Activated CD8-positive, alpha-beta memory T cell treated with anti-CD3 and anti-CD28 coated beads, Interleukin-2, amount 10 ng/mL, durations not matched to agents 7 days and 5 days (primary cell): ENCODE measurements at places on chromosomes 2 and 18. TPM values are rescaled to one million over a fixed set of nuclear protein-coding genes. Genes with fewer than 3 reads are reported as not detected.

The CFAP221 gene
- not detected for total RNA-seq

DNA sequence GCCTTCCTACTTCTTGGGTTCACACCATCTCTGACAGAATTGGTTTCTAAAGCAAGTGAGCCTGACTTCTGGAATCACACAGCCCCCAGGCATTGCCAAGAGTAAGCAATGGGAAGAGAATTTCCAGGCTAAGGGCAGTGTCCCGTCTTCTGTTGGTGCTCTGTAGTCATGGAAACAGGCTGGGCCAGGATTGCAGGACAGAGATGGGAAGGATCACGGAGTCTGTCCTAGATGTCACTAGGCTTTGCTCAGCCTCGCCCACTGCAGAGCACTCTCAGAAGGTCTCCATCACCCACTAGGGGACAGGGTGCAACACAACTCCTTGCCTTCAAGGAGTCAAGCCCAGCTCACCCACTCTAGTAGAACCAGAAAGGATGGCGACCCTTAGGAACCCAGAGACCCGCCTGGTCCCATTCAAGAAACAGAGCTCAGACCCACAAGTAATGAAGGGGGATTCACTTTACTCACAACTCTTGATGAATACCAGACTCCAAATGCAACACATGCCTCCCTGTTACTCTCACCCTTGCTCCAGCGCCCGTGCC lies 48.6 kb upstream of the TEX51 start:
- H3K4me3 ChIP-seq, result no peak overlapping the region
- no peaks in the 10 kb centered on the region for H3K36me3 ChIP-seq
- DNase-seq, result no peak
- no peak overlapping the region for H3K27ac ChIP-seq

DNA sequence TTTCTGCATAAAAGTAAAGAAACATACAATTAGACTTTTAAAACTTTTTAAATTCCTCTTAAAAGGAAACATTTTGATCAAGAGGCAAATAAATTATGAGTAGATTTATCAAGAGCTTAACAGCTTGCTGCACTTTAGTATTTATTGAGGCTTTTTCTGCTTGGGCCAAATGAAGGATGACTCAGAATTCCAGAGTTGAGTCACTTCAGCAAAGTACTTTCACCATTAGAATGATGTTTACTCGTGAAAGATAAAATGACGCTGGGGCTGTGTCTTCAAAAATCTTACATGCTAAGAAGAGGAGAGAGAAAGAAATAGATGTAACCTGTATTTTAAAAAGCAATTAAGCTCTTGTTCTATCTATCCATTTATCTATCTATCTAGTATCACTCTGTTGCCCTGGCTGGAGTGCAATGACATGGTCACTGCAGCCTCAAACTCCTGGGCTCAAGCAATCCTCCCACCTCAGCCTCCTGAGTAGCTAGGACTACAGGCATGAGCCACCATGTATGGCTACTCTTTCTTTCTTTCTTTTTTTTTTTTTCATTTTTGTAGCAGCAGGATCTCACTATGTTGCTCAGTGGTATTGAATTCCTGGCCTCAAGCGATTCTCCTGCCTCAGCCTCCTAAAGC lies 75.3 kb upstream of the RIOK3 start:
- peaks cover 2% of the 10 kb centered on the region for H3K36me3 ChIP-seq
- no peak overlapping the region for H3K4me3 ChIP-seq
- peak overlapping the region; percentile 13 for H3K27ac ChIP-seq

DNA sequence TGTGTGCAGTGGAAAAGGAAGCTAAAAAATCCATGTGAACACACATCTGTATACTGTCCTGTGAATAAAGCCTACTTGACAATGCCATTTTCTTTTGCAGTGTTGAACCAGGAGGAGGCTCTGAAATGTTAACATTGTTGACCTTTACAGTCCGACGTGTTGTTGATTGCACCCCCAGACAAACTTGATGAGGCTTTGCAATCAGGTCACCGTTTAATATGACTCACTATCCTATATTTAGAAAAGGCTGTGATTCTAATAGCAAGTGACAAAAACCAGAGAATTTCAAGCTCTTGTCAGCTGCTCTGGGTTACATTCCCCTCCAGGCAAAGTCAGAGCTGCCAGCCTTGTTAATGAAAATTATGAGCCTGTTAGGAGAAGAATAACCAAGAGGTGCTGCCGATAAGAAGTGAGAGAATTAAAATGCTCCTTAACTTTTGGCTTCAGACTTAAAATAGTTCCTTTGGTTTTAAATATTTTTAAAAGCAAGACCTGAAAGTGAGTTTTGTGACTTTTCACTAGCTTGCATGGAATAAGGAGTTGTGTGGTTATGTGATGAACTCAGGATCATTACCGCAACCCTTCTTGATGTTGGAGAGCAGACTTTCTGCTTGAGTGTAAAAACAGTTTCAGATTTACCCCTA lies 162.1 kb downstream of the QPCT start:
- no peak overlapping the region for H3K4me3 ChIP-seq
- peaks cover 3% of the 10 kb centered on the region for H3K36me3 ChIP-seq
- H3K4me1 ChIP-seq, result no peaks in the 10 kb centered on the region
- H3K27me3 ChIP-seq, result peaks cover 10% of the 10 kb centered on the region
- H3K27ac ChIP-seq, result no peak overlapping the region

The HOXD13 gene
- total RNA-seq, result not detected

The ABCB11 gene
- total RNA-seq, result not detected

The ITGA4 gene
- 301 TPM for total RNA-seq

DNA sequence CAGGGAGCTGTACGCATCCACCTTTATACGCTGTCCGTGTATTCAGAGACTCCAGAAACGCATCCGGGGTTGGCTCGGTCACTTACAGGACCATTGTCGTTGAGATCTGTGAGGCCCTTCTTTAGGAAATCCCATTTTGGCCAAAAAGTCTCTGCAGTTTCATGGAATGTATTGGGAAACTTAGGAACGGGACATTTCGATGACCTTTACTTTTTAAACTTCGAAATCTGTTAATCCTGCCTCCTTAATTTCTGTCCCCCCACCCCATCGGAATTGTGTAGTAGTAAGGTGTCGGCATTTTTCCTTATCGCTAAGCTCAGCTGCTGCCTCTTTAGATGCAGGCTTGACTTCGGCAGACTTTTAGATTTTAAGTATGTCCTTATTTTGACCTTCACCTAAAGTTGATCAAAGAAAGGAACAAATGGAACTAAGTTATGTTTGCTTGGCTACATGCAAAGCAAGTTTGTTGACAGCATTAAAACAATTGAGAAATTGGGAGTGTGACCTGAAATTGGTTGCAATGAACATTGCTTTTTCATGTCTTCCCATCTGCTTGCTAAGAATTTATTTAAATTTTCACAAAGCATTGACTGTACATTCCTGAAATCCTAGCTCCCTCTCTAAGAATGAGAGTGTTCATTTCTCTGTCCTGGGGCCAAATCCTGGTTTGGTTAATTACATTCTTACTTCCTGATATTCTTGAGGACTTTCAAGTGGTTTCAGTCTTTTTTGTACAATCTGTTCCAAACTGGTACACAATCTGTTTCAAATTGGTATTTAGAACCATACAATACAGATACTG lies 884 bp upstream of the RAPH1 start:
- H3K27ac ChIP-seq, result no peak overlapping the region
- peaks cover 13% of the 10 kb centered on the region for H3K4me1 ChIP-seq

- H3K4me3 ChIP-seq, result no peak overlapping the region
- DNase-seq, result no peak
- no peak overlapping the region for H3K27ac ChIP-seq
- no peaks in the 10 kb centered on the region for H3K4me1 ChIP-seq
Measured at GRCh38 chr18:79556829-79557585, 122.6 kb upstream of the CTDP1 start.

DNA sequence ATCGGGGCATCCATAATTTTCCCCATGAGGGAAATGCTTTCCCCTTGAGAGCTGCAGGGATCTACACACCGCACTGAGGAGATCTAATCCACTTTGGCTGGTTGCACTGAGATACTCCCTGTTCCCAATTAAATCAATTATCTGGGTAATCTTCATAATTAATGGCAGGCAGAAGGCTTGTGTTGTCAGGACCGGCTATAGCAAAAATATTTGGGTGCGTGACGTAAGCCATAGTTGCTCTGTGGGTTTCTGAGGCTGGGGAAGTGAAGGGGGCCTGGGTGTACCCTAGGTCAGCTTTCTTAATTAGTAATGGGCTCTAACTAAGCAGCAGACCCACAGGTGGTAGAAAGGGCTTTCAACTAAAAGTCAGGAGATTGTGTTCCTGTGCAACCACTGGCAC lies 62.8 kb upstream of the UPP2 start:
- H3K4me3 ChIP-seq, result no peak overlapping the region
- no peak overlapping the region for H3K27ac ChIP-seq
- H3K27me3 ChIP-seq, result peaks cover 27% of the 10 kb centered on the region

- DNase-seq, result no peak
- no peak overlapping the region for H3K4me3 ChIP-seq
- H3K27ac ChIP-seq, result no peak overlapping the region
- H3K4me1 ChIP-seq, result peaks cover 3% of the 10 kb centered on the region
- H3K36me3 ChIP-seq, result no peaks in the 10 kb centered on the region
Measured at GRCh38 chr2:109406301-109406700, 207.5 kb downstream of the SEPTIN10 start.

DNA sequence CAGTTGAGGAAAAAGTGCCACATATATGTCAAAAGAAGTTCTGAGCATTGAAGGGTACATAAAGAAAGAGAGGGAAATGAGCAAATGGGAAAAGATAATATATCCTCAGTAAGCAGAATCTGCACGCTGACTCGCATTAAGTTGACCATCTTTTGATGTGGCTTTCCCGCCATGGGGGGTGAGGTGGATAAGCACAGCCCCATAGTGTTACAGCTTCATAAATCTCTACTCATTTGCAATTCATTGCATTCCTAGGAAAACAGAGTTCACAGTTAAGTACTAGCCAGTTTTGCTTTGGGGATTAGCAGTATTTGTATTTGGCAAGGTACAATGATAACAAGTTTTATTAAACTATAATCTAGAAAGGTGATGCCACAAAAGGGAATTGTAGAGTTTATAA lies 814.2 kb downstream of the LRP1B start:
- no peak overlapping the region for H3K27ac ChIP-seq
- H3K36me3 ChIP-seq, result no peaks in the 10 kb centered on the region
- no peak overlapping the region for H3K4me3 ChIP-seq
- no peaks in the 10 kb centered on the region for H3K27me3 ChIP-seq
- H3K4me1 ChIP-seq, result no peaks in the 10 kb centered on the region

DNA sequence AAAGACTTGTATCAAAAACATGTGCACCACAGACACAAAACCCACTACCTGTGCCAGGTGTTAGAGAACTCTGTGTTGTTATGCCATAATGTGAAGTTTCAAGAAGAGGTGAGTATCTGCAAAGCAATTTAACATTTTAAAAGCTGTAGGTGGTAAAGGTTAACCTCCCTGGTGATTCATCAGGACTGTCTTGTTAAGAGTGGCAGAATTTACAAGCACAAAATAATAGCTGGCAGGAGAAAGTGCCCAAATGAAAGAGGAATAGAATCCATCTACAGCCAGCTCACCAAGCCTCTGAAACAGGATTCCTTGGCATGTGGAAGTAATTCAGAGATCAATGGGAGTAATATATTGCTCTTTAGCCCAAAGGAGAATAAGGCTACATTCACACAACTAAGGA lies 230.7 kb downstream of the AFF3 start:
- H3K36me3 ChIP-seq, result no peaks in the 10 kb centered on the region
- H3K4me3 ChIP-seq, result no peak overlapping the region
- H3K4me1 ChIP-seq, result no peaks in the 10 kb centered on the region
- H3K27me3 ChIP-seq, result no peaks in the 10 kb centered on the region
- no peak overlapping the region for H3K27ac ChIP-seq

DNA sequence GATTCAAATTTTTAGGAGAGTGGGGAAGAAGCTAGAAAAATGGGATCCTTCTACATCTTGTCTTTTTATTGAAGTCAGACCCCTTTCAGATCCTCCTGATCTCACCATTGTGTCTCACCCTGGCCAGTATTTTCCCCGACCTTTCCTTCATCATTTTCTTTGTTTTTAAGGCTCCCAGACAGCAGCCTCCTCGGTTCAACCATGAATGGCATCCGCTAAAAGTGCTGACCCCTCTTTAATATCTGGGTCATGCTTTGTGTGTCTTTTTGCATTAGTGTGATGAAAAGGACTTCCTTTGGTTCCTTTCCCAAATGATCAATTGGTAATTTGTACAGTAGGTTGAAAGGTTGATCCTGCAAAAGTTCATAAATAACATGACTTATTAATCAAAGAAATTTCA lies 26.7 kb upstream of the THOC1 start:
- H3K4me3 ChIP-seq, result no peak overlapping the region
- peaks cover 24% of the 10 kb centered on the region for H3K27me3 ChIP-seq
- H3K27ac ChIP-seq, result no peak overlapping the region
- H3K4me1 ChIP-seq, result no peaks in the 10 kb centered on the region

DNA sequence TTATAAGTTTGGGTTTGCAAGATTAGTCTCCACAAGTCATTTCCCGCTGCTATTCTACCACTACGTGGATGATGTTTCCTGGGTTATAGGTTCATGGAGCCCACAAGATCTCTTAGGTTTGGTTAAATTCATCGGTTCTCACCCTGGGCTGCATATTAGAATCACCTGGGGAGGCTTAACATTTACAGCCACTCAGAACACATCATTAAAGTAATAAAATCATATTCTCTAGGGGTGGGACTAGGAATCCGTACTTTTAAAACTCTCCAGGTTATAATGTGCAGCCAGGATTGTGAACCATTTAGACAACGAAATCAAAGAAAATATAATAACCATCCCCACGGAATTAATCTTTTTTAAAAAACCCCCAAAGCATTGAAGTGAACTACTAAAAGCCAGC lies 167.7 kb downstream of the ACTR3 start:
- H3K27me3 ChIP-seq, result peaks cover 16% of the 10 kb centered on the region
- H3K27ac ChIP-seq, result no peak overlapping the region
- no peaks in the 10 kb centered on the region for H3K4me1 ChIP-seq
- H3K4me3 ChIP-seq, result no peak overlapping the region
- no peak for DNase-seq

DNA sequence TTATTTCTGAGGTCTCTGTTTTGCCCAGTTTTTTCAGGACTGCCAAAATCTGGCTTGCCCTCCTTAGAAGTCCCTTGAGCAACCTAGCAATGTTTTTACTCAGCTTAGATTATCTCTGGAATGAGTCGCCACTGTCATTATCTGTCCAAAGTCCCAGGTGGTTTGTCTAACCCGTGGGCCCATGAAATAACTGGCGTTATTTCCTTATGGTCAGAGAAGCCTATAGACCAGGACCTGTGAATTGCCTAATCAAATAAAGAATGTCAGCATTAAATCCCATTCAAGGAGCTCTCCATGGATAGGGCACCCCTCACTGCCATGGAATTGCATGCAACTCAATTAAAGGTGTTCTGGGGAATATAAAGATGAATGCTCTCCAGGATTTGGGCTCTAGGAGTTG lies 373.9 kb downstream of the SETBP1 start:
- no peak overlapping the region for H3K27ac ChIP-seq
- H3K4me3 ChIP-seq, result no peak overlapping the region
- peaks cover 3% of the 10 kb centered on the region for H3K4me1 ChIP-seq

The ZAP70 gene
- total RNA-seq, result 286 TPM

The RPRM gene
- total RNA-seq, result not detected

GRCh38 chr2:227460070-227460485 lies 11.9 kb upstream of the AGFG1 start:
- peak overlapping the region; percentile 17 for H3K27ac ChIP-seq
- no peaks in the 10 kb centered on the region for H3K36me3 ChIP-seq

The CDCA7 gene
- total RNA-seq, result 89.0 TPM

The PRSS56 gene
- total RNA-seq, result not detected

The FOXD4L1 gene
- total RNA-seq, result 0.47 TPM

- no peak overlapping the region for H3K27ac ChIP-seq
- H3K4me3 ChIP-seq, result no peak overlapping the region
- H3K4me1 ChIP-seq, result peaks cover 14% of the 10 kb centered on the region
- no peak for DNase-seq
Measured at GRCh38 chr2:111034606-111035005, 86.1 kb upstream of the BCL2L11 start.

GRCh38 chr2:241966647-241967466 lies 97.3 kb downstream of the RTP5 start:
- H3K4me3 ChIP-seq, result peak overlapping the region; percentile 66
- H3K36me3 ChIP-seq, result no peaks in the 10 kb centered on the region
- peaks cover 18% of the 10 kb centered on the region for H3K4me1 ChIP-seq
- DNase-seq, result no peak
